ENCODE measurements at places on chromosomes 2 and 18.

- DNase-seq: no peak
Observed at GRCh38 chr2:148932536-148932935, 57.5 kb downstream of the KIF5C start.

DNA sequence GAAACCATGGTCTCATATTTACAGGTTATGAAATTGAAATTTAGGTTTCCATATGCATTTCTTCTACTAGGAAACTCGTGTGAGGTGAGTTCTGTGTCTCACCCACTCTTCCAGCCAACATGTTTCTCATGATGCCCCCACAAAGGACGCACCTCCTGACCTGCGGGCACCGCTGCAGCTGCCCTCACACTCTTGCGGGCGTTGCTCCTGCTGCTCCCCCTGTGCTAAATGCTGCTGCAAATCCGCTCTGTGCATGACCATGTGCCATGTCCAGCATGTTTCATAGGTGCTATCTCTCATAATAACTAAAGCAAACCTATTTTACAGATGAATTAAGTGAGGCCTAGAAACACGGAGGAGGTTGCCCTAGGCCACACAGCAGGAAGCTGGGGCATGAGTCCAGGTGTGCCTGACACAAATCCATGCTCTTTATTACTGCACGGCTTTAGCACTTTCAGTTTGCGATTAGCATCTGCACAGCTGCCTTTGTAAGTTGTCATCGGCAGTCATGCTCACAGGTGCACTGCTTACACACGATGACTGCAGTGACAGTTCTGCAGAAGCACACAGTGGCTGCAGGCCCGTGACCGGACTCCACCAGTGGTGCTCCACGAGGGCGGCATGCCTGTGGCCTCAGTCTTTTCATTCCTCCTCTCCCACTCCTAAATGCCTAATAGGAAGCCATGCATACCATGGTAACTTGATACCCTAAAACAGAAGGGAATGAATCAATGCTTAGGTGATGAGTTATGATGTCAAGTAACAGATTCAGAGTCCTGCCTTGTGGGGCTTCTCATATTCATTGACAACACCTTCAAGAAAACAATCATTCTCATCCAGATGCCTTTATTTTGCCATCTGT lies 14.9 kb upstream of the GALR1 start:
- DNase-seq: no peak

- no peak for DNase-seq
Observed at GRCh38 chr2:186459009-186459408, 27.1 kb upstream of the ZC3H15 start.

GRCh38 chr18:79635427-79635726 lies 44.2 kb upstream of the CTDP1 start:
- DNase-seq: no peak

GRCh38 chr2:216799873-216800431 lies 59.9 kb downstream of the TNP1 start:
- no peak for DNase-seq

- no peak for DNase-seq
Observed at GRCh38 chr2:88601286-88601685, 26.0 kb downstream of the EIF2AK3 start.

GRCh38 chr2:38353402-38353801 lies 23.7 kb downstream of the ATL2 start:
- DNase-seq: no peak

GRCh38 chr2:37816036-37816435 lies 109.1 kb upstream of the RMDN2 start:
- DNase-seq: no peak

DNA sequence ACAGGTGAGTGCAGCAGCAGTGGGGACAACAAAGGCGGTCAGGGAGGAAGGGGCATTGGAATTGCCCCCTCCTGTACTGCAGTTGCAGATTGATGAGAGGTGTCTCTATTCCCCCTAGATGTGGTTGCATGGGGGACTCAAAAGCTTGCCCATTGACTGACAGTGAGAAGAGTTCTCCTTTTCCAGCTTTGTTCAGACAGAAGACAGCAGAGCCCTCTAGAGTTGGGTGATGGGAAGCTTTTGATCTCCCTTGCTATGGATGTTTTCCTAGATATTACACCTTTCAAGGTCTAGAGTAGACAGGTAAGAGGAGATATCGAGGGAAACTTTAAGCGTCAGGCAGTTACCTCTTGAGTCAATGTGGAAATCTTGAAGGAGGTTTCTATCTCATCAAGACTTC lies 2.9 kb downstream of the PROKR1 start:
- DNase-seq: no peak

GRCh38 chr2:167784084-167784425 lies 463.3 kb downstream of the STK39 start:
- DNase-seq: no peak

DNA sequence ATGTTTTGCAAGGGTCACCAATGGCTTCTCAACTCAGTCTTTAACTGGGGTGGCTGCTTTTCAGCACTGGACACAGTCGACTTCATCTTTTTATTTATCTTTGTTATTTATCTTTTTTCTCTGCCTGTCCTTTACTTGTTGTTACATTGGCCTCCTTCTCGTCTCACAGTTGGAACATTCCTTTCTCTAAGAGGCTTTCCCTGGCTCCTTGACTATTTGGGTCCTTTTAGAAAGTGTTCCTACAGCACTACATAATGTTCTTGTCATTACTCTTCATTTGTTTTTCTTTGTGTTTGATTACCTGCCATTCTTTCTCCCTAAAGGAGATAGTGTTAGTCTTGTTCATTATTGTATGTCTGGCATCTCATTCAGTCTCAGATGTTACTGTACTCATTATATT lies 122.0 kb downstream of the KIAA1328 start:
- no peak for DNase-seq

DNA sequence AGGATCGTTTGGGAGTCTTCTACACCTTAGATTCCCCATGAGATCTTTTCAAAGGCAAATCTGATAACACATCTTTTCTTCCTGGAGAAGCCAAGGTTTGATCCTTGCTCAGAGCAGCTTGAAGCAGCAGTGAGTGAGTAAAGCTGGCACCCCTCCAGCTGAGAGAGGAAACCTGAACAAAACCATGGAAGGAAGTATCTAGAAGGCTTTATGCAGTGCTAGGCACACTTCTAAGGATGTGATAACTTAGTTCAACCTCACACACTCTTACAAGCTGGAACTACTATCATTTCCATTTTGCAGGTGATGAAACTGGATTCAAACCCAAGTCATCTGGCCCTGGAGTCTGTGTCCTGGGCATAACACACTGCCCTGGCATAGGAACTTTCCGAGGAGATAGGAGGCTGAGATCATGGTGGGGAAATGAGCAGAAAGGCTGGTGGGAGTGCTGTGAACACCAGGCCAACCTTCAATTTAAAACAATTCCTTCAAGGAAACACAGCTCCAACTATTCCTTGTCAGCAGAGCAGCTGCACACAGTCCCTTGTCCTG lies 71.2 kb downstream of the CTAGE1 start:
- no peak for DNase-seq

DNA sequence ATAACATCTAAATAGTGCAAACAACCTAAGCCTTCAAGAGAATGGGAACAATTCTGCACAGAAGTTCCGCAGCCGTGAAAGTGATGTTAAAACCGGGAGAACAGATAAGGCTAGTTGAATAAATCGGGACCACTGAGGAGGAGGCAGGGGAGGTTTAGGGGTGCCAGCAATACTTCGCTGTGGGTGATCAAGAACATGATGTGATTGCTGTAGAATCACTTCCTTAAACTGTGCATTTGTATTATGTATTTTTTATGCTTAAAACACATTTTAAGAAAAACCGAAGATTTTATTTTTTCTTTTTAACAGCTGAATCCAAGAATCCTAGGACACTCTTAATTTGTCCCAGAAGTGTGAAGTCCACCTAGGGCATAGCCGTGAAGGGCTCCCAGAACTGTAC lies 33.6 kb downstream of the TTC32 start:
- no peak for DNase-seq

DNA sequence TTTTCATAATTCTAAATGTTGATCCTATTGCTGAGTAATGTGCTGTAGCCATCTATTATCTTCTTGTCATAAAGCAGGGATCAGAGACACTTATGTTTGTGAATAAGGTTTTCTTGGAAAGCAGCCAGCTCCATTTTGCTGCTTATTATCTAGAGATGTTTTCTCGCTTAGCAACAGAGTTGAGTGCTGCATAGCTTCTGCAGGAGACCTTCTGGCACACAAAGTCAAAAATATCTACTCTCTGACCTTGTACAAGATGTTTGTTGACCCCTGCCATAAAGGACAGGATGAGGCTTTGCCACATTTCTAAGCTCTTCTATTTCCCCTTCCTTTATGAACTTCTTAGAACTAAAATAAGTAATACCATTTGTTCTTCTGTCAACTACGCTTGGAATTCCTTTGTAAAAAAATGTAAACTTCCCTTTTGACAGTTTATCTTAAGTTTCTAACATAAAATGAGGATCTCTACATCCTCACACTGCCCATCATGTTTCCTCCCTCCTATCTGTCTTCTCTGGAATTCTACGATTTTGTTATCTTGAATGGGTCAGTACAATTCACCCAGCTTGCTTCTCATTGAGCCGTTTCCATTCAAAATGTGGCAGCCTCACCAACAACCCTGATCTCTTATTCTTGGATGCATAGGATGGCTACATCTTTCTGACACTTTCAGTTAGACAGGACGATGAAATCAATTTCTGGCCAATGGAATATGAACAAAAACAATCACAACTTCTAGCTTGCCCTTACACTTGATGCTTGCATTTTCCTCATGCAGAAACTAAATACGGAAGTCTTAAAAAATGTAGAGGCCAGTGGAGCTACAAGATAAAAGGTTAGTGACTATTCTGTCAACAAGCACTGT lies 1377.0 kb downstream of the SUCLG1 start:
- no peak for DNase-seq

GRCh38 chr2:107248932-107249331 lies 363.0 kb upstream of the ST6GAL2 start:
- no peak for DNase-seq

GRCh38 chr18:80107426-80107825 lies 1.6 kb upstream of the ADNP2 start:
- no peak for DNase-seq

GRCh38 chr2:82803307-82803706 lies 1655.8 kb downstream of the SUCLG1 start:
- DNase-seq: no peak

DNA sequence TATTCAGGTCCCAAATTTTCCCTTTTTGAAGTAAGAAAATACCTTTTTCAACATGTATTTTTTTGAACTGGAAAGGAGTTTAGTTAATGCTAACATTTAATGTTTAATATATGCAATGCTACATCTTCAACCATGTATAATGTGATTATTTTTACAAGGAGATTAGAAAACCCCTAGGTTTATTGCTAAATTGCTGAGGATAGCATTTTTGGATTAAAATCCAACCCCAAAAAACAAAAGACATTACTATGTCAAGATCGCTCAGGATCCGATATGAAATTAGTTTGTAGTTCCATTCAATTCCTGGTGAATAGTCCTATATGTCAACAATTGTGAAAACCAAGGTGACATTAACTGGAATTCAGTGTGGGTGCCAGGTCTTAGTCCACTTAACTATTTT lies 35.2 kb downstream of the LRP1B start:
- no peak for DNase-seq

DNA sequence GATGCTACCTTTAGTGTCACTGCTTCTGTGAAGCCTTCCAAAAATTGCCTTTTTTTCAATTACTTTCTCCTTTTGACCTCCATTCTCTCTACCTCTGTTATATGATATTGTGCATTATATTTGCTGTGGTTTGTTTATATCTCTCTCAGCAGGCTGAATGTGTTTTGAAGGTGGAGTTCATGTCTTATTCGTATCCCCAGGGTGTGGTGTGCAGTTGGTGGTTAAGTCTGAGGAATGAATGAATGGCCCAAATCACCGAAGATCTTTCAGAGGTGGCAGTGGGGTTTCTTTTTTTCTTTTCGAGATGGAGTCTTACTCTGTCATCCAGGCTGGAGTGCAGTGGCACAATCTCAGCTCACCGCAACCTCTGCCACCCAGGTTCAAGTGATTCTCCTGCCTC lies 53.5 kb upstream of the MAP4K3 start:
- DNase-seq: no peak

- DNase-seq: no peak
Observed at GRCh38 chr2:46847185-46847710, 68.4 kb downstream of the MCFD2 start.

DNA sequence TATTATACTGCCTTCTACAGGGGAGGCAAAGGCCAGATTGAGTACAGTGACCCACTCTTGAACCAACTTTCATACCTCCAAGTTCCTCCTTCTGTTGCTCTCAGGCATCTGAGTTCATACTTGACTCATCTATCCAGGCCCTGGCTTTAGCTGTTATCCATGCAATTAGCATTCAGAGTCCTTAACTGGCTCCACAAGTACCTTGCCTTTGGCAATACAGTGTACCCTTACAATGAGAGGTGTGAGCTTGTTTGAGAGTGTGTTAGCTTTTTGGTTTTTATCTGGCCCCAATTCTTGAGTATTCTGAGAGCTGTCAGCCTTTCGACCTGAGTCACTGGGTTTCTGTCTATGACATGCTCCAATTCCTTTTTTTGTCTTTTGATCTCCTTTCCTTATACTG lies 60.2 kb downstream of the EHD3 start:
- DNase-seq: no peak

DNA sequence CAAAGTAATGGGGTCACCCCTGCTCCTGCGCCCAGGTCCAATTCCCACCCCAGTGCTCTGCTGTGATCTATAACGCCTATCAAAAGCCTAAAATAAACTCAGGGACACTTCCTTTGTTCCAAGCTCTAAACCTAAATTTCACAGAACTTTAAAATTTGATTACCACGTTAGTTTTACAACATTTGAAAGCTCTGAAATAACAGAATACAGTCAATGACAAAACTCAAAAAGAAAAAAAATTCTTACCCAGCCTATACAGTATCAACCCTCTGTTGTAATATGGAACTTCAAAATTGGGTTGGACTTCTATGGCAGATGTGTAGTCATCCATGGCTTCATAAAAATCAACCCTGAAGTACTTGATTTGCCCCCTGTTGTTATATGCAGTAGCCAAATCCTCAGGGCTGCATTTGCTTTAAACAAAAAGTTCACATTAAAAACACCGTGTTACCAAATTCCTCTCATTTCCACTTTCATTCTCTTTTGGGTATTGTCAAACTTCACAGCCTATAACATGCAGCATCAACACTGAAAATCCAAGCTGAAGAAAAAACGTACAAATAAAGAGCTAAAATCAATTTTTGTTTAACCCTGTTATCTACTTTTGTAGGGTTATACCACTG lies 4.0 kb downstream of the TTC32 start:
- DNase-seq: no peak

GRCh38 chr2:56325661-56326345 lies 142.0 kb downstream of the CCDC85A start:
- DNase-seq: no peak
